AG09309 (cell line): ENCODE measurements at places on chromosomes 12 and 14.

DNA sequence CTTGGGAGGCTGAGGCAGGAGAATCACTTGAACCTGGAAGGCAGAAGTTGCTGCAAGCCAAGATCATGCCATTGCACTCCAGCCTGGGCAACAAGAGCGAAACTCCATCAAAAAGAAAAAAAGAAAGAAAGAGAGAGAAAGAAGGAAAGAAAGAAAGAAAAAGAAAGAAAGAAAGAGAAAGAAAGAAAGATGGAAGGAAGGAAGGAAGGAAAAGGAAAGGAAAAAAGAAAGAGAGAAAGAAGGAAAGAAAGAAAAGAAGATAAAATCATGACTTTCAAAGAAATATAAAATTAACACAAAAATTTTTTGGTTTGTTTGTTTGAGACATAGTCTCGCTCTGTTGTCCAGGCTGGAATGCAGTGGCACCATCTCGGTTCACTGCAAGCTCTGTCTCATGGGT is 22.2 kb upstream of the DAAM1 start:
- DNase-seq, result no peak

DNA sequence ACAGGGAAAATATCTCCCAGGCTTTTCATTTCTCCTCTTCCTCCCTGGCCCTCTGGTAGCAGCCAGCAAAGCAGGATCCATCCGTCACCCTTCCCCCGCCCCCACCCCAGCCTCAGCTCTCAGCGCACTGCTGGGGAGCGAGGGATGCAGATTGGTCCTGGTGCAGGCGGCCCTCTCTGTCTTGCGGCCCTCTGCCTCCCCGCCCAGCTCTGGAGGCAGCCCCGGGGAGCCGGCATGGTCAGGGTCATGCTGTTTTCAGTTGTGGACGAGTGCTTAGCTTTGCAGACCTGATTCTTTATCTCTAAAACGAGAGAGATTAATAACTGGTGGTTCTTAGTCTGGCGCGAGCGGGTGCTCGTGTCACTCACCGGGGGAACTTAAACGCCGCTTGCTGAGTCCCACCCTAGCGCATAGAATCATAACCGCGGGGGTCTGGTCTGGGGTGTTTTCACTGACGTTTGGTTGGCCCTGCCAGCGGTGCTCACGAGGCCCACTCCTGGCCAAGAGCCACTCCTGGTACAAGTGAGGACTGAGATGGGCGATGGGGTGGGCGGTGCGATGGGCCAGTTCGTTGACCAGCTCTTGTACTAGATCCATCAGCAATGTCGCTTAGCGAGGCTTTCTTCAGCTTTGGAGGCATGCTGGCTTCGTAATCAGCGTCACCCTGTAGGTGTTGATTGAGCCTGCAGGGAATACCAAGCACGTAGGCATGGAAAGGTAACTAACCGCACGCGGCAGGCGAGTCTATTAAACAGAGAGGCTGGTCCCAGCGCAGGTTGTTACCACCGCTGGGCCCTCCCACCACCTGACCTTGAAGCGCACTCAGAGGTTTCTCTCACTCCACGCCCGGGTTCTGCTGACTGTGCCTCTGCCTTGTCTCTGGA is 95.2 kb downstream of the TSPAN9 start:
- DNase-seq, result no peak

DNA sequence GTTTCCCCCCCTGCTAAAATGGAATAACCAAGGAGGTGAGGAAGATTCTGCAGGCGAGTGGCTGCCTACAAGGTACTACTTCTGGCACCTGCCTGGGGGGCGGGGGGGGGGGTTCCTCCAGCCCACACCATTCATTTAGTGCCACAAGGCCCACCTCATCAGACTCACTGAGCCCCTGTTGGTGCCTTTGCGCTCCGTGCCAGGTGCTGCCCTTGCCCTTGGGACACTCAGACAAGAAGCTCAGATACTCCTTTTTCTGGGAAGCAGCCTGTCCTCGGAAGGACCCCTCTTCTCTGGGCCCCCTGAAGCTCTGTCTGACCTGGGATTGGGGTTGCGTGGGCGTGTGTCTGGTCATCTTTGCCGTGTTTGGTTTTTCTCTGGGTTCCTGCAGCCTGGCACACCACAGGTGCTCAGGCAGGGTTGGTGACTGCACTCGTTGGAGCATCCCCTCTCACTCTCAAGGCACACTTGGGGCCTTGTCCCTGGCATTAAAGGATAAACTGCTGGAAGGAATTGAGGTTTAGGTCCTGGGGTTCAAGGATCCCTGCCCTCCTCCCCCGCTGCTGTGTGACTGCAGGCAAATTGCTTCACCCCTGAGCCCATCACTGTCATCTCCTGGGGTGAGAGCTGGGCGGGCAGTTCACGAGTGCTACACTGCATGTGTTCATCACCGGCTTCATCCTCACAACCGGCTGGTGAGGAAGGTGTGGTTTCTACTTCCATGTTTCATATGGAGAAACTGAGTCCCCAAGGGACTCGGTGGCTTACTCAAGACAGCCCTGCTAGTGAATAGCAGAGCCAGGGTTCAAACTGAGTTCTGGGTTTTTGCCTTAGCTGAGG is 16.9 kb downstream of the FAM222A start:
- DNase-seq, result no peak

GRCh38 chr12:47280543-47281300 is 201.0 kb upstream of the AMIGO2 start:
- no peak for DNase-seq

- DNase-seq, result no peak
Observed at GRCh38 chr14:44820230-44820964, 141.3 kb downstream of the KLHL28 start.

GRCh38 chr12:115001571-115002180 is 317.7 kb upstream of the TBX3 start:
- DNase-seq, result no peak

- DNase-seq, result no peak
Observed at GRCh38 chr14:96038920-96039632, at the start of gene C14orf132. C14orf132 (plus strand) TSS chr14:96039362; CDS start chr14:96039501, 139 bp downstream.

GRCh38 chr12:124581307-124582107 is 14.1 kb upstream of the NCOR2 start:
- no peak for DNase-seq

DNA sequence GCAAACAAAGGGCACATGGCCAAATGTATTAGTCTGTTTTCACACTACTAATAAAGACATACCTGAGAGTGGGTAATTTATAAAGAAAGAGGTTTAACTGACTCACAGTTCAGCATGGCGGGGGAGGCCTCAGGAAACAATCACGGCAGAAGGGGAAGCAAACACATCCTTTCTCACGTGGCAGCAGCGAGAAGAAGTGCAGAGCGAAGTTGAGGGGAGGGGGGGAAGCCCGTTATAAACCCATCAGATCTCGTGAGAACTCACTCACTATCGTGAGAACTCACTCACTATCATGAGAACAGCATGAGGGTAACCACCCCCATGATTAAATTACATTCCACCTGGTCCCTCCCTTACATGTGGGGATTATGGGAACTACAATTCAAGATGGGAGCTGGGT is 66.1 kb downstream of the ST8SIA1 start:
- DNase-seq, result no peak

GRCh38 chr14:55624913-55625312 is 44.9 kb downstream of the KTN1 start:
- DNase-seq, result no peak

GRCh38 chr14:91835197-91835919 is 32.0 kb downstream of the TC2N start:
- no peak for DNase-seq
